ENCODE measurements at places on chromosomes 6 and 20.
A peak's percentile ranks its signal among the peaks of the same experiment; 100 is the strongest.

- no peak for DNase-seq
Measured at GRCh38 chr6:45496085-45496433, 118.3 kb upstream of the SUPT3H start.

GRCh38 chr6:1231941-1232340 is 80.0 kb upstream of the FOXQ1 start:
- DNase-seq = no peak

GRCh38 chr20:1894951-1895673 is at the start of gene SIRPA:
Gene SIRPA, plus strand, starts transcription at chr20:1895407. Its CDS starts 41 bp downstream, at chr20:1895448.
- no peak for DNase-seq

- no peak for DNase-seq
Measured at GRCh38 chr6:9606435-9607134, 808.3 kb downstream of the TFAP2A start.

DNA sequence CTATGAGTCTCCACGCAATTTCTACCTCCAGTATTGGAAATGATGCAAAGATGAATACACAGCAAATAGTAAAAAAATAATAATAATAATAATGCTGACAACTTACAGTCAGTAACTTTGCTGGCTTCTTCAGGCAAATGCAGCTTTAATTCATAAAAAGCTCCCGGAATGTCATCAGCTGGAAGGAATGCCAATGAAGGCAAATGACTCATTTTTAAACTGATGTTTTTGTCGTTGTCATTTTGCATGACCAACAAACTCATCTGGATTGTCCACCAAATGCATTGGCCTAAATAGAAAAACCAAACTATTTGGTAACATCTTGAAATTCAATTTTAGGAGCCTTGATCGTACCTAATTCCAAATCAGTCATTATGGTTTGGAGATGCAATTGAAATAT is 217.1 kb downstream of the ALDH8A1 start:
- DNase-seq = no peak

DNA sequence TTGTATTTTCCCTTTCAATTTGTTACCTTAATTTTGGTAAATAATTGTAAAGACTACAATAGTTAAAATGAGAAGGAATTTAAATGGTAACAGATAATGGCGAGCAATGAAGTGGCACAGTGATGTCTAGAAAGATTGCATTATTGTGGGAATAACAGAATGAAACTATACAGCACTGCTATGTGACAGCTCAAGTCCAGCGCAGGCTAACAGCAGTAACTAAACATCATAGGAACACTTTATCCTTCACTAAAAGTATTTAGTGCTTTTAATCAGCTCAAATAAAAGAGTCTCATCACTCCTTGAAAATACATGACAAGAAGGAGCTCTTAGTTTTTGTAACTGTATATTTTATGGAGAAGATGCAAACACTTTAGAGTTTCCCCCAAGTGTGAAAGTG is 190.8 kb downstream of the TENT5A start:
- DNase-seq = no peak

DNA sequence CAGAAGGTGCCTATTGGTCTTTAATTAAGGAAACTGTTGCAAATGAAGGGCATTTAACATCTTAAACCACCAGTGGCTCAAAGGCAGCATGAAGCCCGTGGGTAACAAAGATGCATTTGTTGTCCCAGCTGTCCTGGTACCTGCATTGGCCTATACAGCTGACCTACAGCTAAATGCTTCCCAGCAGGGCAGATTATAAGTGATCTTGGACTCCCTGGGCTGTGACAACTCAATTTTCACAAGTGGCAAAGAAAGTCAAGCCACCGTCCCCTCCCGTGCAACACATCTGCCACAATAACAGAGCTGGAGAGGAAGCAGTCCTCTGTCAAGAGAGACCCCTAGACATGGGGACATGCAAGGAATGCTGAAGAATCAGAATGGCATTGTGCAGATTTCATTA is 31.5 kb upstream of the EDN3 start:
- no peak for DNase-seq

DNA sequence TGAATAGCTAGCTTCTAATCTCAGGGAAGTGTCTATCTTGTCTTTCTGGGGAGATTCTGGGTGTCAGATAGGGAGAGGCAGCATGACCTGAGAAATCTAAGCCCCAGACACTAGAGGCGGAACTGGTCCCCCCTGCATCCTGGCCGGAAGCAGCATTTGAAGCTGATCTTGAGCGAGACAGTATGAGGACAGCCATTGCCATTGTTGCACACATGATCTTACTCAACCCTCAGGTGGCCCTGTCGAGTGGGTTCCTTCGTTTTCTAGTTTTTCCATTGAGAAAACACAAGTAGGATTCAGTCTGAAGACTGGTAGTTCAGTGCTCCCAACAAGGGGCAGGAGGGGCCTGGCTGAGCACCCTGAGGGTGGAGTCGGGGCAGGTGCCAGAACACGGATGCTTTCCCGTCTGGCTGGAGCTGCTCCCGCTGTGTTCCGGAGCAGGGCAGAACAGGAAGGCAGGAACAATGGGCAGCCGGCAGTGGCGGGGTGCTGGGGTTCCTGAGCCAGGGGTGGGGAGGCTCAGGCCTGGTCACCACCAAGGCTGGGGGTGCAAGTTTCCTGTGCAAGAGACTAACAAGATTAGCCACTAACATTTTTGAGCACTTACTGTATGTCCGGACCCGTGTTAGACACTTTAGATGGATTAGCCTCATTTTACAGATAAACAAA is 7.9 kb upstream of the SDCBP2 start:
- peak; percentile 8 for DNase-seq

- no peak for DNase-seq
Measured at GRCh38 chr6:65746302-65746701, 39.3 kb upstream of the EYS start.
